ENCODE measurements at places on chromosomes 5 and 9.

GRCh38 chr9:80646211-80646610 is 1043.1 kb downstream of the TLE1 start:
- H3K27me3 ChIP-seq, result no peaks in the 10 kb centered on the region
- H3K27ac ChIP-seq, result no peak overlapping the region
- H3K4me3 ChIP-seq, result no peak overlapping the region
- DNase-seq, result no peak

DNA sequence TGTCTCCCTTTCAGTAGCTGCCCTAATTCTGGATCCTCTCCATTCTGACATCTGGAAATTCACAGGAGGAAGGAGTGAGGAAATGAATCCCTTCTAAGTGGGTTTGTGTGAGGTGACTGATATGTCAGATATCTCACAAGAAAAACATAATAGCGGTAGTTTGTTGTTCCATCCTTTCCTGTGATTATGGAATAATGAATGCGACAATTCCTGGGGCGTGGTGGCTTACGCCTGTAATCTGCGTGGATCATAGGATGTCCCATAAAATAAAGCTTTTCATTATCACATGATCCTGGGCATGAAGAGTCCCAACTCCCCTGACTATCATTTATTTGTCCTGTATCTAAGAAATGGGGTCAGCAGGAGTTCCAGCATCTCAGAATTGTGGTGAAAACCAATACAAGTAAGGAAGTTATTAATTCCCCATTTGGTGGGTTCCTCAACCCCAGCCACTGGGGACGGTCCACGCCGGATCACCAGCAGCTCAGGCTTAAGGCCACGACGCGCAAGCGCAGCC is 375 bp upstream of the C5orf24 start:
- DNase-seq, result no peak
- H3K36me3 ChIP-seq, result peaks cover 15% of the 10 kb centered on the region
- H3K27me3 ChIP-seq, result no peaks in the 10 kb centered on the region
- H3K27ac ChIP-seq, result peak overlapping the region; percentile 69

DNA sequence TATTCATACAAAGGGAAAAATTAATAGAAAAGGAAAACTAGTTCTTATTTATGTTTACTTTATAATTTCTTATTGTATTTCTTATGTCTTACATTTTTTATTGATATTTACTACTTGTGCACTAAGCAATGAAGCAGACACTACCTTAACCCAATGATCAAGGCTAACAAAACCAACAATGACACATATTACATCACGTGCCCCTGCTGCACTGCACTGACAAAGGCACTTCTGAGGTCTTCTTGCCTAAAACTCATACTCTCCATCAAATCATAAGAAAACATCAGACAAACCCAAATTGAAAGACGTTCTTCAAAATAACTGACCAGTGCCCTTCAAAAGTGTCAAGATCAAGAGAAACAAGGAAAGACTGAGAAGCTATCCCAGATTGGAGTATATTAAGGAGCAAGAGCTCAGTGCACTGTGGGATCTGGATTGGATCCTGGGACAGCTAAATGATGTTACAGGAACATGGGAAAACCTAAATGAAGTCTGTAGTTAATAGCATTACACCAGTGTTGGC is 230.9 kb downstream of the AUH start:
- H3K27ac ChIP-seq, result no peak overlapping the region
- H3K4me1 ChIP-seq, result no peaks in the 10 kb centered on the region
- H3K4me3 ChIP-seq, result no peak overlapping the region
- no peaks in the 10 kb centered on the region for H3K36me3 ChIP-seq
- DNase-seq, result no peak

- H3K27ac ChIP-seq, result no peak overlapping the region
- no peak overlapping the region for H3K4me3 ChIP-seq
- no peaks in the 10 kb centered on the region for H3K27me3 ChIP-seq
- no peak for DNase-seq
- no peaks in the 10 kb centered on the region for H3K36me3 ChIP-seq
These were observed 150.2 kb downstream of the ACTBL2 start for GRCh38 chr5:57332361-57332760.

- no peaks in the 10 kb centered on the region for H3K36me3 ChIP-seq
- H3K27me3 ChIP-seq, result no peaks in the 10 kb centered on the region
- H3K27ac ChIP-seq, result no peak overlapping the region
These were observed 42.2 kb downstream of the PRLR start for GRCh38 chr5:35188031-35188457.

- H3K4me1 ChIP-seq, result peaks cover 22% of the 10 kb centered on the region
- H3K27ac ChIP-seq, result no peak overlapping the region
- H3K36me3 ChIP-seq, result no peaks in the 10 kb centered on the region
- H3K27me3 ChIP-seq, result no peaks in the 10 kb centered on the region
- no peak for DNase-seq
These were observed 3.4 kb upstream of the NSMF start for GRCh38 chr9:137462396-137462985.

DNA sequence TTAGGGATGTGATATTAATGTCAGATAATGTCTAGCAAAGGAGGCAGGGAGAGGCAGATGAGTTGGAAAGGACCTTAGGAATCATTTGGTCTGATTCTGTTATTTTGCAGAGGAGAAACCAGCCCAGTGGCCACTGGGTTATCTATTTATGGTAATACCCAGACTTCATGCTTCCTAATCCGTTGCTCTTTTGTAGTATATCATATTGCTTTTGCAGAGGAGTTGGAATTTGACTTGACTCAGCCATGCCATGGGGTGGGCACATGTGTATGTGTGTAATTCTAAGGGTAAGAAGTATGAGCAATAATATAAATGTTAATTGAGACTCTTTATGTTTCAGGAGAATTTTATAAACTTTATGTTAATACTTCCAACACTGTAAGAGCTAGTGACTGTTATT is 7.3 kb downstream of the GPR21 start:
- DNase-seq, result no peak
- no peaks in the 10 kb centered on the region for H3K4me1 ChIP-seq
- no peaks in the 10 kb centered on the region for H3K27me3 ChIP-seq
- H3K4me3 ChIP-seq, result no peak overlapping the region
- no peak overlapping the region for H3K27ac ChIP-seq

DNA sequence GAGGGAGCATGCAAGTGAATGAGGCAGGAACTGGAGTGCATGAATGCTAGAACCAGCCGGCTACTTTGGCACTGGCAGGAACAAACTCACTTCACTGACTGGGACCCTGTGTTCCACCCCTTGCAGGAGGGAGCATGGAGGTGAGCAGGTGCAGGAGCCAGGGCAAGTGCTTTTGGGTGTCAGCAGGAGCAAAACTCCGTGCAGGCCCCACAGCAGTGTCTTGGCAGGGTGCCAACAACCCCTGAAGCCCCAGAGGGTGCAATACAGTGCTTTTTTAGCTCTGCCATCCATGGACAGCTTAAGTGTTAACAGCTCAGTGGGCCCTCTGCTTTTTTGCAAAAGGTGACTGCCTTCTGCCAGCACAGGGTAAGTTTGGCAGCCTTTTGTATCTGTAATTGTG is 245.8 kb upstream of the PCSK5 start:
- H3K27ac ChIP-seq, result no peak overlapping the region
- no peaks in the 10 kb centered on the region for H3K27me3 ChIP-seq
- DNase-seq, result peak; percentile 55
- H3K36me3 ChIP-seq, result no peaks in the 10 kb centered on the region

- H3K4me1 ChIP-seq, result peaks cover 3% of the 10 kb centered on the region
- no peak overlapping the region for H3K27ac ChIP-seq
- no peak overlapping the region for H3K4me3 ChIP-seq
These were observed 169.8 kb upstream of the RAI14 start for GRCh38 chr5:34486160-34486848.

DNA sequence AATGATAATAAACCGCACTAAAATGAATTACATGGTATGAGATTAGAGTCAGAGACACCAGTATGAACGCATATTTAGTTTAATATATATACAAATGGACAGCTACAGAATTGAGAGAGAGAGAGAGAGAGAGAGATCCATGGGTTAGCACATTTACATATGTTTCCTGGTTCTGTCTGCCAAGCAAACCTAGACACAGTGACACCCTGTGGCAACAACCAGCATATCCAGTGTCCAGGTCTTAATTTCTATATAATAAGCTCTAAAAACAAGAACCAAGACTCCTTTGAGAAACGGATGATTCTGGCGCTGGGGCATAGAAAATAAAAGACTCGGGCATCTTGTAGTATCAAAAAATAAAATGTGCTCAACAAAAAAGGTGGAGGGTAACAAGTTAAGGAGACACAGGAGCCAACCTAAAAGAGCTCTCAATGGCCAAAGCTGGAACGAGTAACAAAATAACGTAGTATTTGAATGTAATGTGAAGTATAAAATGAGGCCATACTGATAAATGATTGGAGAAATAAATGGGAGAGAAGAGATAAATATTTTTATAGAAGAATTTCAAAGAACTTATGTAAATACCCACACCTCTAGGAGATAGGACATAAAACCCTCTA is 84.5 kb downstream of the RFX3 start:
- H3K27me3 ChIP-seq, result no peaks in the 10 kb centered on the region
- H3K27ac ChIP-seq, result no peak overlapping the region
- H3K4me1 ChIP-seq, result no peaks in the 10 kb centered on the region
- DNase-seq, result peak; percentile 85

GRCh38 chr5:79305706-79306105 is 69.8 kb downstream of the JMY start:
- H3K27me3 ChIP-seq, result no peaks in the 10 kb centered on the region
- no peaks in the 10 kb centered on the region for H3K36me3 ChIP-seq
- H3K4me3 ChIP-seq, result no peak overlapping the region
- DNase-seq, result no peak

GRCh38 chr5:158390577-158390976 is 531.6 kb upstream of the CLINT1 start:
- DNase-seq, result no peak
- H3K4me1 ChIP-seq, result peaks cover 4% of the 10 kb centered on the region
- H3K27ac ChIP-seq, result no peak overlapping the region
- H3K27me3 ChIP-seq, result no peaks in the 10 kb centered on the region

DNA sequence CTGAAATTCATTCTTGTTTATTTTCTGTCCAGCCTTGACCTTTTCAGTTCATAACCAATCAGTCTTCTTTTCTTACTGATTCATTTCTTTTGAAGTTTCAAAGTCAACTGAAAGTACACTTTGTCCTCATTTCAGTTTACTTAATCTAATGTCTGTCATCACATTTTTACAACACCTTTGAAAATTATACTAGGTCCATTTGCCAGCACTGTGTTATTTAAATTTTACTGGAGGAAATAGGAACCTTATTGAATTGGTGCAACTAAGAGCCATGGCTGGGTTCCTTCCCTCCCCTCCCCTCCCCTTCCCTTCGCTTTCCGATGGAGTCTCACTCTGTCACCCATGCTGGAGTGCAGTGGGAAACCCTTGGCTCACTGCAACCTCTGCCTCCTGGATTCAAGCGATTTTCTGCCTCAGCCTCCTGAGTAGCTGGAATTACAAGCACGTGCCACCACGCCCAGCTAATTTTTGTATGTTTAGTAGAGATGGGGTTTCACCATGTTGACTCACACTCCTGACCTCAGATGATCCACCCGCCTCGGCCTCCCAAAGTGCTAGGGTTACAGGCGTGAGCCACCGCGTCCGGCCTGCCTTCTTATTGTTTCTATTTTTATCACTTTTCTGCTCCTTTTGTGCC is 6.3 kb downstream of the RMI1 start:
- H3K27me3 ChIP-seq, result no peaks in the 10 kb centered on the region
- peaks cover 28% of the 10 kb centered on the region for H3K36me3 ChIP-seq
- no peak for DNase-seq

DNA sequence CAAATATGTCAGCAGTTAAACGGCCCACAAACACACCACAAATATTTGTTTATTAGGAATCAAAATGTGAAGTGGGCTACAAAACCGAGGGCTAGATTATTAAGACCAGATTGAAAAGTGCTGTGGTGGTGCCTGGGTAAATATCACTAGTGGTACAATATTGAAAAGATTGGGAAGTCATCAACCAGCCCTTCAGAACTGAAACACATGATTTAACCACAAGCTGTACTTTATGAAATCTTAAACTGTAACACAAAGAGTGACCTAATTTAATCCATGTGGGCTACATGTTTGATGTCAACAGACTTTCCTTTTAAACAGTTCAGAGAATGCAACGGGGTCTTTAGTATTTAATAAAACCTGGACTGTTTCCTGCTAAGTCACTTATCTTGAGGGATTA is 182.3 kb downstream of the SPATA31D1 start:
- no peaks in the 10 kb centered on the region for H3K27me3 ChIP-seq
- DNase-seq, result no peak
- H3K27ac ChIP-seq, result no peak overlapping the region

- no peaks in the 10 kb centered on the region for H3K27me3 ChIP-seq
- H3K27ac ChIP-seq, result no peak overlapping the region
- DNase-seq, result no peak
- peaks cover 4% of the 10 kb centered on the region for H3K4me1 ChIP-seq
- no peak overlapping the region for H3K4me3 ChIP-seq
These were observed 19.6 kb upstream of the GLRX start for GRCh38 chr5:95841914-95842812.

DNA sequence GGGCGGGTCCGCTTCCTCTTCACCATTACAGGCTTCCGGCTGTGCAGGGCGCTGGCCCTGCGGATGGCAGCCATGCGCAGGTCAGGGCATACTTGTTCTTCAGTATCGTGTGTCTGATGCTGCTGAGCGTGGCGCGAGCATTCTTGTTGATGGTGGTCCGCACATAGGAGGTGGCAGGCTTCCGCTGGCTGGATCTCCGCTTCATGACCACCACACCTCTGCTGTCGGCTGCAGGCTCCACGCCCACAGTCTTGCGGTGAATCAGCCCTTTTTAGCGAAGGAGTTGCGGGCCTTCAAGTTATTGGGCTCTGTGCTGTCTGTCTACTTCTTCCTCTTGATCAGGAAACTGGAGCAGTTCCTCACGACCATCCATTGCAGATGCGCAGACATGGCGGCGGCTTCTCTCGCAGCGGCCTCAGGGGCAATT is 62.4 kb upstream of the ZNF608 start:
- no peak overlapping the region for H3K27ac ChIP-seq
- no peak overlapping the region for H3K4me3 ChIP-seq
- H3K27me3 ChIP-seq, result no peaks in the 10 kb centered on the region

DNA sequence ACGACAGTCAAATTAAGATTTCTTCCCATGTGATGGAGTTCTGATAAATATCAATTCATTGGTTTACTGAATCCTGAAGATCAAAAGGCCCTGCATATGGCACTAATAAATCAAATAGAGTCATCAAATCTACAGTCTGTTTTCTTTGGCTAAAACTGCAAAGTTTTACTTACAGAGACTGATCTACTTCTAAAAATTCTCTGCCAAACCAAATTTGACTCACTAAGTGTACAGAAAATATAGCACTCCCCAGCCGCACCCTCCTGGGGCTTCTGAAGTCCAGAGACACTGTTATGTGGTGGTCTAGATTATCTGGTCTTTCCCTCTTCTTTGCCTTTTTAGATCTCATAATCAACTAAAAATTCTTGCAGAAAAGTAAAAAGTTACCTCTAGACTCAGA is 237.7 kb downstream of the MLLT3 start:
- H3K4me3 ChIP-seq, result no peak overlapping the region
- DNase-seq, result no peak
- no peak overlapping the region for H3K27ac ChIP-seq
- no peaks in the 10 kb centered on the region for H3K4me1 ChIP-seq
- H3K27me3 ChIP-seq, result no peaks in the 10 kb centered on the region

DNA sequence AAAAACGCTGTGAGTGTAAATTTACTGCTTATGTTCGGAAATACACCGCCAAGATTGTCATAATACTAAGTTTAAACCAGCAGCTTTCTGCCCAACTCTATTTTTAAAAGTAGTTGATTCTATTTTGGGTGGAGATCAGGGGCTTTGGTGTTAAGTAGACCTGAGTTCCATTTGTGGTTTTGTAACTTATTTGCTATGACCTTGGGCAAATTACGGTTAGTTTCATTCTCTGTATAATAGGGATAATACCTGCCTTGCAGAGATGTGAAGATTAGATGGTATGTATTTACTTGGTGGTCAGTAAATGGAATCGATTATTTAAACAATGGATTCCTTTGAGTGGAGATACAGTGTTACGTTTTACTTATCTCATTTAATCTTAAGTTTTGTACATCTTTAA is 1.6 kb downstream of the RAD23B start:
- H3K36me3 ChIP-seq, result peaks cover 16% of the 10 kb centered on the region
- no peaks in the 10 kb centered on the region for H3K27me3 ChIP-seq
- H3K4me1 ChIP-seq, result peaks cover 31% of the 10 kb centered on the region
- H3K4me3 ChIP-seq, result peak overlapping the region; percentile 99
- peak; percentile 52 for DNase-seq
